ENCODE measurements at places on chromosomes 4 and X.
A peak's percentile ranks its signal among the peaks of the same experiment; 100 is the strongest.

GRCh38 chr4:60216752-60217151, 983.4 kb upstream of the ADGRL3 start:
- DNase-seq, result no peak

DNA sequence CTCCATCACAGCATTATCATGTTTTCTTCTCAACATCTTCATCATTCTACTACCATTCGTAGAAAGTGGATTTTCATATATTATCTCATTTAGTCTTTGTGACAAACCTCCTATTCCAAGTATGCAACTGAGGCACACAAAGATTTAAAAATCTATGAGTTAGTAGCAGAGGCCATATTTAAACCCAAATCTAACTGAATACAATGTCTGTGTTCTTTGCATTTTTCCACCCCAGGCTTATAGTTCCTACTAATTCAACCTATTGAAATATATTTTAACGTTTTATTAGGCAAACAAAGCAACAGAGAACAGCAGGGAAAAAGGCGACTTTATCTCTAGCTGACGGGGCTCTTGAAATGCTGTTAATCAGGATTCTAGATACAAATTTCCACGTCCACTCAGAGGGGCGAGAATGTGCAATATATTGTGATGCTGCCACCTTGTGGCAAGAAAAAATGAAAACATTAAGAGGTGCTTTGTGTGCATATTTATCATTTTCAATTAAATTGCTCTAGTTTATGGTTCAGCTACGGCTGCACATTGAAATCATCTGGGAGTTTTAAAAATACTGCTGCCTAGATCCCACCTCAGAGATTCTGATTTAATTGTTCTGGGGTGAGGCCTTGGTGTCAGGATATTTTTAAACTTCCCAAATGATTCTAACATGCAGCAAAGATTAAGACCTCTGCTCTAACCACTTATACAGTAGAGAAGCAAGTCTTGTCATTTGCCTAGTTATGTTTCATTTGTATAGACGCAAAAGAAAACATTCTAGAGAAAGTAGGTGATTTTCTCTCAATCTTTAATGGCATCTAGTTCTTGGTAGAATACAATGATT, 315.9 kb downstream of the MAPK10 start:
- peak; percentile 77 for DNase-seq

DNA sequence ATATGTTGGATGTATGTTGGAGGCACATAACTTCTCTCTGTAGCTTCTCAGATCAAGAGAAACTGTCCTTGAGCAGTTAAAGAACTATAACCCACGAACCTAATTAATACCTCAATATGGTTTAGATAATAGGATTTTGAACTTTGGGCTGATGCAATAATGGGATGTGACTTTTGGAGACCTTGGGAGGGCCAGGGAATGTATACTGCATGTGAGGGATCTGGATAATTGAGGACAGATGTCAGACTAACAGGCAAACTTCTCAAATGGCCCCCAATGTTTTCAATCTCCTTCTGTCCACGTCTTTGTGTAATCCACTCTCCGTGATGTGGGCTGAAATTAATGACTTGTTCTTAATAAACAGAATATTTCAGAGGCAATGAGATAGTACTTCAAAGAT, 202.2 kb upstream of the FAT4 start:
- DNase-seq, result no peak

DNA sequence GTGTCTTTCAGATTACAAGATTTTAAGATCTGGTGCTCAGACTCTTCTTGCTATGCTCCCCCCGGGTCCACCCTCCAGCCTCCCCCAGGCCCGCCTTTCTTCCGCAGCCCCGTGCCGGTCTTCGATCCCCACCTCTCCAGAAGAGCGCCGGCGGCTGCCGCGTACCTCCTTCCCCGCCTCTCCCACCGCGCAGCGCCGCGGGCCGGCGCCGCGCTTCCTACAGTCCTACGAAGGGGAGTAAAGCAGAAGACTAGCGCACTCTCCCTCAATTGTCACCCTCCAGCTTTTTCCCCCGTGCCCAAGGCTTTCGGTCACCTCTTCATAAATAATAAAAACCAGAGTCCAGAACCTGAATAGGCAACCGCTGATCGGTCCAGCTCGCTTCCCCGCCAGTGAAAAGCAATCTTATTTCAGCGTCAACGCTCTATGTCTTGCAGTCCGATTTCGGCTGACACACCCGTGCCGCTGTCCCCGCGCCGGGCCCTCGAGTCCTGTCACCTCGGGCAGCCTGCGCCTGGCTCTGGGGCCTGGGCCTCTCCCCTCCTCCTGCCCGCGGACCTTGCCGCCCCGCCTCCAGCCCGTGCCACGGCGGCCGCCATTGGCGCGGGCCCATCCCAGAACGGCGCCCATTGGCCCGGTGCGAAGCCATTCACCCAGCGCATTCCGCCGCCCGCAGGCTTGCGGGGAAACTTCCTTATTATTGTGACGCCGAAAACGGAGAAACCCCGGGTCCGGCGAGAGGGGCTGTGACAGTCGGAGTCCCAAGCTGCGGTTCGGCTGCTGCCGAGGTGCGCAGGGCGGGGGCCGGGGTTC, at the start of gene HERC3:
TSS of gene HERC3 (plus strand) at position 694 of the 813 bp plus-strand sequence. CDS start 13,344 bp downstream, outside the sequence.
- peak; percentile 93 for DNase-seq

GRCh38 chrX:100830547-100830946, 10.4 kb downstream of the CSTF2 start:
- no peak for DNase-seq

- no peak for DNase-seq
Measured at GRCh38 chr4:7451434-7451789, 16.7 kb upstream of the PSAPL1 start.

GRCh38 chrX:19747652-19748610, 139.5 kb downstream of the SH3KBP1 start:
- no peak for DNase-seq

DNA sequence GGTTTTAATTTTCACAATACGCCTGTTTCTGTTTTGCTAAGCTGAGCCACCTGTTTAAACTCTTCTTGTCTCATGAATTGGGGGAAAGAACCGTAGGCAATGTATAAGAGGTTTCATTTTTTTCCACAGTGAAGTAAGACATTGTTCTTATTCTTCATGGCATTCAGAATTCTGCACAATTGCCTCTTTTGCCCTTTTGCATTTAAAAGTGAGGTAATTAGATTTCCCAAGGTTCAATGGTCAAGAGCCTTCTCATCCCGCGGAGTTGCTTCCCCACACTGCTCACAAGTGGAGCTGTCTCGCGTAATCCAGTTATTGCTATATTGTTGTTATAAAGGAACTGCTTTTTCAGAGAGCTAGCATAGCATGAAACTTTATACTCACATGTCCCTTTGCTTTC, 90.9 kb upstream of the SPRY1 start:
- no peak for DNase-seq

GRCh38 chr4:20625426-20625825, 74.8 kb upstream of the PACRGL start:
- no peak for DNase-seq

DNA sequence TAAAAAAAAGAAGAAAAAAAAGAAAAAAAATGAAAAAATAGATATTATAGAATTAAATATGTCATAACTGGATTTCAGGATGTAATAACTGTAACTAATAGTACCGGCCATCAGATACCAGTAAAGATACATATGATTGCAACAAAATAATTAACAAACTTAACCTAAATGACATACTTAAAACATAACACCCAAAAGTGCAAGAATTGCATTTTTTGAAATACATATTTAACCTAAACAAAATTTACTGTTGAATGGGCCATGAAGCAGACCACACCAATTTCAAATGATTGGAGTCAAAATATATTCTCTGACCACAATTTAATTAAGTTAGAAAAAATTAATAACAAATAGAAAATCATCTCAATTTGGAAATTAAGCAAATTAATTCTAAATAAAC, 33.1 kb downstream of the GABRA3 start:
- DNase-seq, result no peak

- DNase-seq, result no peak
Measured at GRCh38 chr4:163395055-163395454, 51.4 kb downstream of the NPY5R start.

GRCh38 chr4:91838181-91838861, 465.4 kb upstream of the GRID2 start:
- no peak for DNase-seq

GRCh38 chr4:53050361-53050774, 188.3 kb downstream of the RASL11B start:
- DNase-seq, result peak; percentile 7

DNA sequence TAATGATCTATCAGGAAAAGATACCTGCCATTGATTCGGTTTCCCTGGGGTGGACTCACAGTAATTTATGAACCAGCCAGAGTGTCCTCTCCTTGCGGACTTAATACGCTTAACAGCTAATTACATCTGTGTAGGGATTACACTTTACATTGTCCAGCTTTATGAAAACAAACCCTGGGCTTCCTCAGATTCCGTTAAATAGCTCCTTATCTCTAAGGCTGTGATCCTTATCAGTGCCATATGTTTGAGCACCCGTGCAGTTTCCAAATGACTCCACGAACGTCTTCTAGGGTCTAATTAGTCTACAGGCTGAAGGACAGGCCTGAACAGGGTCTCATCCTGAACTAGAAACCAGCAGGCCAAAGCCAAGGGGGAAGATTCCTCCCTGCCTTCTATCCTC, 56.9 kb downstream of the KDR start:
- DNase-seq, result peak; percentile 70

DNA sequence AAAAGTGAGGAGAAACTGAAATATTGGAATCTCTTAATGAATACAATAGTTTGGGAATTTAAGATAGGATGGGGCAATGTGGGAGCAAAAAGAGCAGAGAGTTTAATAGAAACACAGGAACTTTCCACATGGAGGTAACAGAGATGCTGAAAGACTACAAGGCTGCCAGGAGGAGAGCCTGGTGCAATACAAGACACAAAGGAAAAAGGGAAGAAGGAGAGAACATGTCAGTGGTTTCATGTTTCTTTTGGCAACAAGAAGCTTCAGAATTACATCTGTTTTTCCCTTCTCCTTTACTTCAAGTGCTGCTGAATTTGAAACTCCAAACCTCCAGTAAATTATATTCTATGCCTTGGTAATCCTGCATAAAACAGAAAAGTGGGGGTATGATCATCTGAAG, 474.3 kb downstream of the FAT4 start:
- DNase-seq, result no peak

DNA sequence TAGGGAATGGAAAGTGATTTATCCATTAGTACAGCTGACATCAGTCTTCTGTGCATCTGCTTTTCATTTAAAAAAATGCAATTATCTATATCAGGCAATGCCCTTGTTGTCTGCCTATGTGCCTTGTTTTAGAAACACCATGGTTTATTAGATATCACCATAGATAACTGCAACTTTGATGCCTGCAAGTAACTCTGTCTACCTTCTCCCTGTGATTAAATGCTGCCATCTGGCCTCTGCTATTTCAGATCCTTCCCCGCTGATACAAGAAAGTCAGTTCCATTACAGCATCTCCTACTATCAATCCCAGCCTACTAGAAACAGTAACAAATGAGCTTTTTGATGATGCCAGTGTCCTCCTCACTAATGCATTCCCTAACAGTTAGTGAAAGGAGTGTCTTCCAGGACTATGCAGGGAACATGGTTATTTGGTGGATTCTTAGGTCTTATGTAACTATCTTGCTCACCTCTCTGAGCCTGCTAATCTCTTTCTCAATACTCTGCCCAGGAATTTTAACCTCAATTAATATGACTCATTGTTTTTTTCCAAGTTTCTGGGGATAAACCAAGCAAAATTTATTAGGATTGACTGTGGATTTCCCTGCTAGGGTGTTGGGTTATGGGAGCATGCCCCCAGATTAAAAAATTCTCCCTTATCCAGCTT, 444.9 kb downstream of the RAPGEF2 start:
- DNase-seq, result no peak
